Fibroblast of pulmonary artery (primary cell): ENCODE measurements at places on chromosomes 11 and 22.
A peak's percentile ranks its signal among the peaks of the same experiment; 100 is the strongest.

DNA sequence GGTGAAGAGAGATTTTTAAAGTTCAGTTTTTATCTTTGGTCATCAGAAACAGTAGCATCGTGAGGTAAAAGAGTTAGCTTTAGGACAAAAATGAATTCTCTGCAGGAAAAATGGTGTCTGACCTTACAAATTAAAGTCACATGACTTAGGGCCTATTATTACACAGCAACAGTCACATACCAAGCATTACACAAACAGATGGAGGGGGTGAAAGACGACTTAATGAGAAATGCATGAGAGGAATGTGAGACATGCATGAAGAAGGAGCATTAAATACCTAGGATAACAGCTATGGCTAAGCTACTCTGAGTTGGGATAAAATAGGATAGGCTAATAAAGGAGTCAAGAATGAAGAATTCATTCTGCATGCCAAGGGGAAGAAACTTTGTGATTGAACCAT is 77.5 kb downstream of the BLID start:
- peak; percentile 85 for DNase-seq

GRCh38 chr11:121777056-121777455 is 324.3 kb upstream of the SORL1-AS1 start:
- DNase-seq, result no peak

DNA sequence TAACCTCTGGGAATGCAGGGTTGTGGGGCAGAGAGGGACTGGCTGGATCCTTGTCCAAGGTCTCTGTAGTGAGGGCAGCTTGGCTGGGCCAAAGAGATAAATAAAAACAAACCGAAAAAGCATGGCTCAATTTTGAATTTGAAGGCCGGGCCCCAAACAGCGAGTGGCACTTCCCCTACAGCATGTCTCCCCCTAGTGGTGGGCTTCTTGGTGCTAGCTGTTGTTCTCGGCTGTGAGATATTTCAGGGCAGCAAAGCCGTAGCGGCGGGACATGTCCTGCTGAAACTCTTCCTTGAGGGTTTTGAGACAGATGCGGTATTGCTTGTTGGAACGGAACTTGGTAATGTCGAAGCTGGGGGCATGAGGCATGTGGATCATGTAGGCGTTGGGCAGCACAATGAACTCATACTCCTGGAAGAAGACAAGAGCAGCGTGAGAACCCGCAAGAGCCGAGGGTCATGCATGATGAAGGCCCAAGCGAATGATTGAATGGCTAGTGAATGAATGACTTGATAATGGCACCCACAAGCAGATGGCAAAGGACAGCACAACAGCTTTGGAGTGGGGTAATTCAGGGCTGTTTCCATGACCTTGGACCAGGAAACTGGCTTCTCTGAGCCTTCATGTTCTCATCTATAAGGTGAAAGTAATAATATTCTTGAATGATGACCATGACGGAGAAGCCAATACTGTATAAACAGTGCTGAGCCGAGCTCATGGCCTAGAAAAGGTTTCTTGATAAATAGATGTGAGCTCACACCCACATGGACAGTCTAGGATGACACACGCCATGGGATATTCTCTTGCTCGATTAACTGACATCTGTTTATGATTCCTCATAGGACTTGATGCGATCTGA is 216.3 kb upstream of the SYN3 start:
- DNase-seq, result peak; percentile 27

- no peak for DNase-seq
Measured at GRCh38 chr11:134644476-134645456, 232.7 kb upstream of the B3GAT1 start.

DNA sequence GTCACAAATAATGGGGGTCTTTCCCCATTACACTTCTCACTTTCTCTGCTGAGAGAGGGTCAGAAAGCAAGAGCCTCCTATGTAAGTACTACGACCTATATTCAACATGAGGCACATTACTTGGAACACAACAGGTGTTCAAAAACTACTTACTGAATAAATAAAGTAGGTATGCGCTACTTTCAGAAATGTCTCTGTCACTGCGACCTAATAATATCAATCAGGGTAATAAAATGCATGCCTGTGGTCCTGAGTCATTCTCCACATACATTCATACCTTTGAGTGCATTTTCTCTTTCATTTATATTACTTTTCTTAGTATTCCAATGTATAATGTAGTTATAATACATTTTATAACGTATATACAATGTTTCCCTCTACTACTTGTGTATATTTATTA is 838.9 kb downstream of the DLG2 start:
- DNase-seq, result no peak

DNA sequence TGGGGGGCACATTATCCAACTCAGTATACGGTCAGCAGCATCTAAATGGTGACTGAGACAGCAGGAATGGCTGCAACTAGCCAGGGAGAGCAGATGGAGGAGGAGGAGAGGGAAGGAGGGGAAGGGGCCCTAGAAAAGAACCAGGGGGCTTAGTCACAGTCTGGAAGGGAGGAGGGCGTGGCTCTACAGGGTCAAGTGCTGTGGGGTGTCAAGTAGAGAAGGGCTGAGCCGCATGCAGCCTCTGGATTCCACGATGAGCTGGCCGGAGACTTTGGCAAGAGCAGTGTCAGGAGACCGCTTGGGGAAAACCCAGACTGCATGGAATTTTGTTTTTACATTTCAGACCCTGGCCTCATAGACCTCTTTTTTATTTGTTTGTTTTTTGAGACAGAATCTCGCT is 25.8 kb upstream of the PPFIA1 start:
- DNase-seq, result peak; percentile 87

GRCh38 chr11:26522912-26523610 is 49.0 kb downstream of the MUC15 start:
- peak; percentile 43 for DNase-seq

- no peak for DNase-seq
Measured at GRCh38 chr11:123045101-123045500, 16.8 kb downstream of the HSPA8 start.

GRCh38 chr22:30372915-30373314 is 14.3 kb downstream of the RNF215 start:
- DNase-seq, result no peak

GRCh38 chr11:9787981-9788521 is 124.2 kb downstream of the SWAP70 start:
- DNase-seq, result peak; percentile 77

DNA sequence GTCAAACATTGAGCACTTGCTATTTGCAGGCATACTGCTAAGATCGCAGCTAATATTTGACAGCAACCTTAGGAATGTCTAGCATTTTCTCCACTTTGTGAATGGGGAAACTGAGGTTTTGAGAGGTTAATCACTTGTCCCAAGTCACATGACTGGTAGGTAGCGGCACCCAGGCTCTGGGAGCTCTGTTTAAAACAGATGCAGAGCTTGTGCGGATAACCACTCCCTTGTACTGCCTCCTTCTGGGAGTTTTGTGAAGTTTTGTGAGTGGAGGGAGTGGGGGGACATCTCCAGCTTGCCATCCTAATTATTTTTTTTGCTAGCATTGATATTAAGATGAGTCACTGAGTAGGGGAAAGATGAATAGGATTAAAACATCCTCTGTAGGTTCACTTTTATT is 134.7 kb downstream of the GRIK4 start:
- DNase-seq, result no peak

DNA sequence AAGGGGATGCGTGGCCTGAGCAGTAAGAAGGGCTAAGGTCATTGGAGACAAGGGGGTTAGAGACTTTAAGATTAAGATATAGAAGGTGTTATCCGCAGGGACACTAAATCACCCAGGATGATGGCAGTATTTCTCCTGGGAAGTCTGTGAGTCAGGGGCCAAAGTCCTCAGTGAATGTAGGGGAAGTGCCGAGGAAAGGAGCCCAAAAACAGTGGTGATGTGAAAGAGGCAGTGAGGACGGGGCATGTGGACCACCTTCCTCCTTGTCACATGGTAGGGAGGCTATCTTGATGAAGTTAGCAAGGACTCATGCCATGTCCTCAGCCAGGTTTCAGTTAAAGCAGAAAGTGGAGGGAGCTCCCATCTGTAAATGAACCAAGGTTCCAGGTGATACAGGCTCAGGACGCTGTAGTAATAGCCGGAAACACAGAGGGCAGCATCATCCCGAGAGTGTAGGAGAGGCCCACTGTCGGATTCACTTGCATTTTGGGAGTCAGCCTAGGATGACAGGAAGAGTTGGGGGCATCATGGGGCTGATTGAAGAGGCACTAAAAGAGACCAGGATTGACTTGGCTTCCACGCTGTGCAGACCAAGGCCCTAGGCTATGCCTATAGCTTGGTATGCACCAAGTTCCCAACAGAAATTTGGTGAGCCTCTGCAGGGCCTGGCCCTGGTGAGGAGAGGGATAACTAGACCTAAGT is 33.5 kb downstream of the WEE1 start:
- no peak for DNase-seq

GRCh38 chr11:102026959-102027358 is 20.3 kb upstream of the CFAP300 start:
- no peak for DNase-seq

GRCh38 chr11:130465263-130465662 is 16.8 kb downstream of the ADAMTS15 start:
- DNase-seq, result peak; percentile 66

DNA sequence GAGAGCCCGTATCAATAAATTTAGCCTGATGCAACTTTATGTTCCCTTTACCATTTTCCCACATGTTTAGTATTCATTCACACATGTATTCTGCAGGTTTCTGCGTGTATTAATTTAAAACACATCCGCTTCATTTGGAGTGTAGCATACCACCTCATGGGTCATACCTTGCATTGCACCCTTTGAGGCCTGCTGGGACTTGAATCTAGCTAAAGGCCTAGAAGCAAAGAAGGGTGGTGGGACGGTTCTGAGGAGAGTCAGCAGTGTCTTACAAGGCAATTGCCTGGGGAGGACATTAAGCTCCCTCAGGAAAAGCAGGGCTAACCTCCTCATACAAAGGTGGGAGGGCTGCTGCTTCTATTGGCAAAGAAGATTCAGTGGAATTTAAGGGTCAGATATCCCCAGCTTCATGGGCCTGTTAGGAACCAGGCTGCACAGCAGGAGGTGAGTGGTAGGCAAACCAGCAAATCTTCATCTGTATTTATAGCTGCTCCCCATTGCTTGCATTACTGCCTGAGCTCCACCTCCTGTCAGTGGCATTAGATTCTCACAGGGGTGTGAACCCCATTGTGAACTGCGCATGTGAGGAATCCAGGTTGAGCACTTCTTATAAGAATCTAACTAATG is 15.9 kb upstream of the SNX19 start:
- DNase-seq, result no peak

GRCh38 chr22:46958658-46959057 is 196.2 kb downstream of the TBC1D22A start:
- no peak for DNase-seq

DNA sequence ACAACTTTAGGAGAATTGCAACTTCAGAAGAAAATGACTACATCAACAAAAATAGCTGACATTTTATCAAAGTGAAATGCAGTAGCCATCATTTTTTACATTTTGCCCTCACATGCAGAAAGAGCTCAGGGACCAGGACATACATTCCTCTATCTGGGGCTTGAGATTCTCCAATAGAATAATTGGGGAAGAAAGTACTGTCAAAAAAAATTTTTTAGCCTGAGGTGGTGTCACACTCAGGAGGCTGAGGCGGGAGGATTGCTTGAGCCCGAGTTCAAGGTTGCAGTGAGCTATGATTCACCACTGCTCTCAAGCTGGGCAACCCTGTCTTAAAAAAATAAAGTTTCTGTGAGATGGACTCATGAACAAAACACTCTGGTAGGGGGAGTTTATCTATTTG is 32.2 kb upstream of the DEPDC7 start:
- no peak for DNase-seq

GRCh38 chr22:29124777-29125442 is 52.1 kb downstream of the KREMEN1 start:
- no peak for DNase-seq
